ENCODE measurements at places on chromosomes 4 and X.
A peak's percentile ranks its signal among the peaks of the same experiment; 100 is the strongest.

DNA sequence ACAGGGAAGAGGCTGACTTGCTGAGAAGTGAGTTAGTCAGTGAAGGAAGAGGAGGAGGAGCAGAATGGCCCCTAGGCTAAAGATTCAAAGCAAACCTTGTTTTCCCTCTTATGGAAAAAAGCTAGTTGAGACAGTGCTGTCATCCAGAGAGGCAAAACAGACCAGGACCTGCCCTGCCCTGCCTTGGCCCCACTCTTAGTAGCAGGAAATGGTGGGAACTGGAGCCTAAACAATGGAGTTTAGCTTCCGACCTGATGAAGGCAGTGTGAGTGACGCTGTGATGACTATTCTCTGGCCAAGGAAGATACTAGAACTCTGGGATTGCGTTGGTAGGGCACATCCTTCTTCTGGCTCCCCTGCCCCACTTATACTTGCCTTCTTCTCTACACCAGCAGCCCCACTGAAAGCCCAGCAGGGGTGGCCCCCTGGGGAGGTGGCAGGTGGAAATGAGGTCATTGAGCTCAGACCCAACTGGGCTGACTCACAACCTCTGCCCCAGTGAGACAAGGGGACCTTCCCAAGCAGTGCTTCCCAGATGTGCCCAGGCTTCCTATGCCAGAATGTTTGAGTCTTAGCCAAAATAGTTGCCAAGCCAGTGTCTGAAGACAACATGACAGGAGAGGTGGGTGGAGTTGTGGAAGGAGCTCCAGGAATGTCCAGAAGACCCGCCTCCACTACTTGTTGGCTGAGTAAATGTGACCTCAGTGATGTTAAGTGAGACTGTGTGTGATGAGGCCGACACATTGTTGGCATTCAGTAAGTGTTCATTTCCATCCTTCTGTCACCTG, 38.8 kb downstream of the MSN start:
- DNase-seq = no peak

DNA sequence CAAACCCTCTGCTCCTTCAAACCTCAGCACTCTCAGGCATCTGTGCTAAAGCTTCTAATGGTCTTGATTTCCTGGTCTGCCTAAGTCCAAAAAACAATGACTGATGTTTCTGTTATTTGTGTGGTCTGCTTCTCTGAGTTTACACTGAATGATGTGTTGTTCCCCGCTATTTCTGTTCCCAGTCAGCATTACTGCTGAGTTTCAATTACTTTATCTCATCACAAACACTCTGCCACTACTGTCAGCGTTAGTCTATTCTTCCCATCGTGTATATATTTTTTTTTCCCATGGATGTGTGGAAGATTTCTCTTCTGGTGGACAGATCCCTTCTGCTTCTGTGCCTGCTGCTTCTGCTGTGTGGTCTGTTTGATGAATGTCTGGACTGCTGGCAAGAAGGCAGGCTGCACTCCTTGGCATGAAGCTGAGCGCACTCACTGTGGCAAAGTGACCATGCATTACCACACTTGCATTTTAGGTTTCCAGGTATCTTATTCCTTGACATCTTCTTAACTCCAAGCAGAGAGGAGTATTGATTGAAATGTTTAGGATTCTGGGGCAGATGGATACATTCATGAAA, 106.9 kb upstream of the PAQR3 start:
- DNase-seq = no peak

GRCh38 chrX:47191331-47191730, 2.3 kb upstream of the UBA1 start:
- DNase-seq = peak; percentile 25

- DNase-seq = no peak
These were observed 490.3 kb upstream of the EPHA5 start for GRCh38 chr4:66160606-66161005.

GRCh38 chrX:48022738-48023137, 15.9 kb downstream of the SPACA5 start:
- DNase-seq = no peak

GRCh38 chr4:12861422-12861821, 622.7 kb downstream of the RAB28 start:
- no peak for DNase-seq

DNA sequence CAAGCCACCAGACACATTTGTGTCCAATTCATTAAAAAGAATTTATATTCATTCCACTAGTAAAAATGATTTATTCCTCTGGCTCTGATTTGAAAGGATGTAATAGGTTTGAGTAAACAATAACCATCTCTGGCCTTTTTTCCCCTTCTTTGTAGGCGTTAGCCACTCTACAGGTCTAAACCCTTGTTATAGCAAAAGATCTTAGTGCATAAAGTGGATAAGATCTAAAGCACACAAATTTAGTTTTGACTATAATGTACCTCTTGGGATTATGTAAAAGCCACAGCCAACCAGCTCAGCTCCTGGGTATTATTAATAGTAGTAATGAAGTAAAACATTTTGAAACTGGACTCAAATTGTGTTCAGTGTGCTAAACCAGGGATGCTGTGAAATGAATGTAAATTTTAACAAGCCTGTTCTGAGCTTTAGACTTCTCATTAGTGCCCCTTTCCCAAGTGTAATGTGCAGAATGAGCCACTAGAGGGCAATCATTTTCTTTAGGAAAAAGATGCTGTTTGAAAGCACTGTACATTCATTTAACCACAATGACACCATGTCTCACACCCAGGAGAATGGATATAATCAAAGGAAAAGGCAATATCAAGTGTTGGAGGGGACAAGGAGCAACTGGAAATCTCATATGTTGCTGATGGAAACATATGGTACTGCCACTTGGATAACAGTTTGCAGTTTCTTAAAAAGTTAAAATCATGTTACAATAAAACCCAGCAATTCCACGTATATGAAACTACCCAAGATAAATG, 69.7 kb downstream of the KLHL8 start:
- peak; percentile 3 for DNase-seq

Data from stimulated activated CD4-positive, alpha-beta T cell treated with anti-CD3 and anti-CD28 coated beads, Interleukin-12 subunit alpha, Interleukin-12 subunit beta, amount 100 ng/mL, for 24 hours (primary cell).